ENCODE measurements at places on chromosomes 6 and 20.

DNA sequence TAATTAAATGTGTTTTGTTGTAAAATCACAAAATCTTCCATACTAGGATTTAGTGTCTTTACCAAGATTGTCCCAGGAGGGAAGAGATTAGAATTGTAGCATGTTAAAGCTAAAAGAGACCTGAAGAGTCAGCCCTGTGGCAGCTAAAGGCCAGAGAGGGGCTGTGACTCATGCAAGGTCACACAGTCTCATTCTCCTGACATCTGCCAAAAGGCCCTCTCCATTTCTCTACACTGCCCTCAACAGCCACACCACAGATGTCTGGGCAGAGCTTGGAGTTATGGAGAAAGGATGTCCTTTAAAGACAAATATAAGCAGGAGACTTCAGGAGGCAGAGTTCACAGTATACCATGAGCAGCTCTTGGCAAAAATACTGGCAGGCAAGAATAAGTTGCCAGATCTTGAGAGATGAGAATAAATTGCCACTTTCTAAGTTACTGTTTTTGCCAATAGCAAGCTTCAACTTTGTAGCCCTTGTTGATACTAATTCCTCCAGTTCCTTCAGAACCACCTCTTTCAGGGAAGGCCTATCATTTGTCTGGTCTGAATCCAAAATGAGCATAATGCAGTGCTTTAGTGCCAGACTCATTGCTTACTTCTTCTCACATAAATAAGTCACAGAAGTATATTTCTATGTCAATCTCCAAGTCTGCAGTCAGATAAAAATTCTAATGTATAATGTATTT, 41.7 kb downstream of the AKIRIN2 start:
- DNase-seq, result no peak

- DNase-seq, result no peak
Observed at GRCh38 chr6:108502832-108503231, 57.9 kb upstream of the FOXO3 start.

- no peak for DNase-seq
Observed at GRCh38 chr6:63888416-63888815, 252.8 kb downstream of the PHF3 start.

DNA sequence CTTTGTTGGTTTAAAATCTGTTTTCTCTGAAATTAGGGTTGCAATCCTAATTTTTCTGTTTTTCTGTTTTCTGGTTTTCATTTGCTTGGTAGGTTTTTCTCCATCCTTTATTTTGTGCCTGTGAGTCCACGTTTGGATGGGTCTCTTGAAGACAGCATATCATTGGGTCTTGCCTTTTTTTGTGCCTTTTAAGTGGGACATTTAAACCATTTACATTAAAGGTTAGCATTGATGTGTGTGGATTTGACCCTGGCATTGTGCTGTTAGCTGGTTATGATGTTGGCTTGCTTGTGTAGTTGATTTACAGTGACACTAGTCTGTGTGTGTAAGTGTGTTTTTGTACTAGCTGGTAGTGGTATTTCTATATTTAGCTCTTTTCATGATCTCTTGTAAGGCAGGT, 28.0 kb upstream of the CST5 start:
- DNase-seq, result no peak

GRCh38 chr20:57083072-57083471, 183.4 kb downstream of the BMP7 start:
- DNase-seq, result no peak
